HuH-7 (cell line): ENCODE measurements at places on chromosomes 16 and 17.

- no peak for DNase-seq
Measured at GRCh38 chr16:79784007-79784406, 183.5 kb upstream of the MAF start.

GRCh38 chr16:50594308-50595260 lies 46.4 kb downstream of the NKD1 start:
- no peak for DNase-seq

GRCh38 chr17:74148446-74148845 lies 55.0 kb upstream of the RPL38 start:
- DNase-seq: no peak

DNA sequence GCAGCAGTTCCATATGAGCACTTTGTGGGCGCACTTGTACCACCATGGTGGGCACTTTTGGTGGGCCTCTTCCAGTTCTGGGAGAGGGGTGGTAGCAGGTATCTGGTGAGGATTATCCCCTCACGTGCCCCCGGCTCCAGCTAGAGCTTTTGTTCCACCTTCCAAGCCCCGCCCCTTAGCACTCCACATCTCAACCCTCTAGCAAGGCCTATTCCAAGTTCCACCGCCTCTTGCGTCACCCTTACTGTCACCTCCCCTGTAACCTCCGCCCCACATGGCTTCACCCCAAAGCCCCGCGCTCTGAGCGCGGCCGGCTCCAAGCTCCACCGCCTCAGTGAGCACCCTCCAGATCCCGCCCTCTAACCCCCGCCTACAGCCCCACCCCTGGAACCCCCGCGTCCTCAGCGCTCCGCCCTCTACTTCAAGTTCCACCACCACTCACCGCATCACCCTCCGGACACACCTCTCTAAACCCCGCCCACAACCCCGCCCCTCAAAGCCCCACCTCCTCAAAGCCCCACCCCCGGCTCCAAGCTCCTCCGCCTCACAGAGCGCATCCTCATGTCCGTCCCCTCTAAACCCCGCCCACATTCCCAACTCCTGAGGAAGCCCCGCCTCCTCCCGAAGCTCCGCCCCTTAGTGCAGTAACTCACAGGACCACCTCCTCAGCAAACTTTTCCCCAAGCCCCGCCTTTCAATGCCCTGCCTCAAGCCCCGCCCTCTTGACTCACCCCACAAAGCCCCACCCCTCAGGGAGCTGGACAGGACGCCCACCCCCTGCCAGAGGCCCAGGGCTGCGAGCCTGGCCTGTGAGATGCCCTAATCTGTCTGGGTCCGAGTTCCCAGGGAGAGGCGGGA lies 11.1 kb downstream of the SCN4A start:
- DNase-seq: peak; percentile 96

DNA sequence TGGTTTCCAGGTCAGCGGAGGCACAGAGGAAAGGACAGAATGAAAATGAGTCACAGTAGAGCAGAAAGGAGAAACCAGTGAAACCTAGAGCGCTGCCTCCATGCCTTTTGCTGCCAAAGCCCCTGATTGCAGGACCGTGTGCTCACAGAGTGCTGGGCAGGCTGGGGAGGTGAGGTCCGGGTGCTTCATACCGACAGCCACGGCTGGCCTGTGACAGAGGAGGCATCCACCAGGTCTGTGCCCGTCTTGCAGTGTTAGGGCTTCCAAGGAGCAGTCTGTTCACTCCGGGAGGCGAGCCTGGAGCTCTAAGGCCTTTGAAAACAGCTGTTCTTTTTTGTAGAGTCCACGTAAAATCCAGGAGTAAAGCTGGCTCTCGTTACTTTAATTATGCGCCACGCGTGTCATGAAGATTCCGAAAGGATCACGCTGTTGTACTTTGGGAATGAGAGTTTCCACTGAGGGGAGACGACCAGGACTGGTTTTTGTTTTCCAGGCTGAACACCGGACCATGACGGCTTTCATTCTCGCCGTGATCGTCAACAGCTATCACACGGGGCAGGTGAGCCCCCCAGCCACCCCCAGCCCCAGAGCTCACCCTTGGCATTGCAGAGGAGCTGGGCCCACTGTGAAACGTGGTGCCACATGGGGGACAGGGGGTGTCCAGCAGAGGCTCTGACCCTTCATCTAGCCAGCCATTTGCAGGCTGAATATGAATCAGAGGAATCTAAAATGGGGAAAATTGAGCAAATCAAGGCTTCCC lies 108.5 kb upstream of the CHMP6 start:
- DNase-seq: no peak

GRCh38 chr17:68662037-68662432 lies 60.9 kb upstream of the FAM20A start:
- peak; percentile 17 for DNase-seq

GRCh38 chr17:29642171-29642611 lies 19.5 kb upstream of the CORO6 start:
- no peak for DNase-seq
